ENCODE measurements at places on chromosomes 3 and 15. TPM values are rescaled to one million over a fixed set of nuclear protein-coding genes. Genes with fewer than 3 reads are reported as not detected.

GRCh38 chr15:61748529-61748928 is 311.7 kb downstream of the VPS13C start:
- DNase-seq = no peak
- H3K4me3 ChIP-seq = no peak overlapping the region
- no peaks in the 10 kb centered on the region for H3K27me3 ChIP-seq
- H3K27ac ChIP-seq = no peak overlapping the region

Gene LMOD3
- total RNA-seq = not detected

- H3K27me3 ChIP-seq = no peaks in the 10 kb centered on the region
- no peaks in the 10 kb centered on the region for H3K4me1 ChIP-seq
- no peak overlapping the region for H3K4me3 ChIP-seq
- no peak for DNase-seq
Measured at GRCh38 chr15:31149987-31150386, 48.5 kb upstream of the TRPM1 start.

DNA sequence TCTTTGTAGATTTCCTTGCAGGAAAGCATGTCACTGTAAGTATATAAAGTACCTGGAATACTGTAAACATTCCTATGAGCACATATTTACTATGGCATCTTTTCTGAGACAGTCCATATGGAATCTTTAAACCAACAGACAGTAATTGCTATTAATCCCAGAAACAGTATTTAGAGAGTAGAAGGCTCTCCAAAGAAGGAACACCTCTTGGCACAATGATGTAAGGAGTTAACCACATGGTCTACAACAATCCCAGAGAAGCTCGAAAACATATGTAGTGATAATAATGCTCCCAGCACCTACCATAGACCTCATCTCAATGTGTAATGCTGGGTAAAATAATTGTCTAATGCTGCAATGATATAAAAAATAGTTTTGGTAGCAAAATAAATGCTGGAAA is 95.8 kb upstream of the IL12A start:
- no peak overlapping the region for H3K4me3 ChIP-seq
- no peaks in the 10 kb centered on the region for H3K27me3 ChIP-seq
- no peaks in the 10 kb centered on the region for H3K36me3 ChIP-seq
- peaks cover 2% of the 10 kb centered on the region for H3K4me1 ChIP-seq
- no peak for DNase-seq

- no peaks in the 10 kb centered on the region for H3K4me1 ChIP-seq
- no peaks in the 10 kb centered on the region for H3K36me3 ChIP-seq
- no peak overlapping the region for H3K4me3 ChIP-seq
- no peaks in the 10 kb centered on the region for H3K27me3 ChIP-seq
- no peak overlapping the region for H3K27ac ChIP-seq
- no peak for DNase-seq
Measured at GRCh38 chr3:54706738-54707137, 221.1 kb downstream of the LRTM1 start.
